ENCODE measurements at places on chromosomes 2 and 18.

GRCh38 chr18:74456349-74457042, 612 bp downstream of the DIPK1C start:
- DNase-seq = no peak

DNA sequence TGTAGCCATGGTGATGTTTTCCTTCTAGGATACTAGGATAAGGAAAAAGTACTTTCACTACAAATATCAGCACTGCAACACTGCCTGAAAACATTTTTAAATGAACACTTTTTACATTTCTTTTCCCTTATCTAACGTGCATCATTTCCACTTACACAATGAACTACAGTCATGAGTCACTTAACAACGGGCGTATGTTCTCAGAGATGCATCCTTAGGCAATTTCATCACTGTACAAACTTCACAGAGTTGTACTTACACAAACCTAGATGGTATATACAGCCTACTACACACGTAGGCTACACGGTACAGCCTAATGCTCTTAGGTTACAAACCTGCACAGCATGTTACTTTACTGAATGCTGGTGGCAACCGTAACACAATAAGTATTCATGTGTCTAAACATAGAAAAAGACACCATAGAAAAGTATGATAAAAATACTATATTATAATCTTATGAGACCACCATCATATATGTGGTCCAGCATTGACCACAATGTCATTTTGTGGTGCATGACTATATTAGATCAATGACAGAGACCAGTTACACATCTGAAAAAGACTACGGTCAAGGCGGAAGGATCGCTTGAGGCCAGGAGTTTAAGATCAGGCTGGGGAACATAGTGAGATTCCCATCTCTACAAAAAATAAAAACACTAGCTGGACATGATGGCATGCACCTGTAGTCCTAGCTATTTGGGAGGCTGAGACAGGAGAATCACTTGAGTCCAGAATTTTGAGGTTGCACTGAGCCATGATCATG, 39.8 kb downstream of the WDR33 start:
- DNase-seq = no peak

DNA sequence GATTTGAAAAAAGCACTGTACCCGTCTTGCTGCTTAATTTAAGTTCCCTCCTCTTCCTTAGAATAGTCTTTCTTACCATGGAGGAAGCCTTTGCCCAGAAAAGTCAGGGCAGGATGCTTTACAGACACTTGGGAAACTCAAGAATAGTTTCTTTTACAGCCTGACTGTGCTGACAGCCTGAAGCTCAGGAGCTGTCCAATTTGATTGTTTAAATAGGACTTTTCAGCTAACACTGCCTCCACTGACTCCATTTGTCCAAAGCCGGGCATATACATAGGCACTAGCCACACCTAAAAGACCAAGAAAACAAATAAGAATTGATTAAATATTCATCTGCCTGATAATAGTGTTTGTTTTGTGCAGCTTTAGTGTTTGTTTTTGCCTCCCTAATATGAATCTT, 110.9 kb upstream of the L3MBTL4 start:
- no peak for DNase-seq

GRCh38 chr2:101359410-101359954, 27.8 kb downstream of the CREG2 start:
- DNase-seq = no peak

DNA sequence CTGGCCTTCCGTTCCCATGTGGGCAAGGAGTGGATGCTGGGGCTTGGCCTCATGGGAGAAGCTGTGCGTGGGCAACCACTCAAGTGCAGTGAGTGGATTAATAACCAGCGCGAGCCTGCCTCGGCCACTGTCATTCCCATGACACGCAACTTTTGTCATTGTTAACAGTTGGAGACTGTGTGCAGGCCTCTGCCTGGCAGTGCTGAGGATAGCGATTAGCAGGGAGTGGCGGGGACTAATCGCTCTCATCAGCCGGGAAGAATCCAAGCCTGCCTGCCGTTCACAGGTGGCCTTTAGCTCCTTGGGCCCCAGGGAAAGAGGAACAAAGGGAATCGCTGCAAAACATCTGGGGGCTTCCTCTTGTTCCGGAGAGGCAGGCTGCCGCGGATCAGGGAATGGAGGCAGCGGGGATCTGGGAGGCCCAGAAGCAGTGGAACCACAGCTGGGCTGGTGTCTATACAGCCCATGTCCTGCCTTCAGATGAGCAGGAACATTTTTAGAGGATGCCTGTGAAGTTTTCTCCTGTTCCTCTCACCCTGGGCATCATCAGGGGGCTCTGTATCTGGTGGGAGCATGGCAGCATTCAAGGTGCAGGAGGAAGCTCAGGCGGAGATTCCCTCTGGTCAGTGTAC, 53.8 kb downstream of the CTIF start:
- no peak for DNase-seq

DNA sequence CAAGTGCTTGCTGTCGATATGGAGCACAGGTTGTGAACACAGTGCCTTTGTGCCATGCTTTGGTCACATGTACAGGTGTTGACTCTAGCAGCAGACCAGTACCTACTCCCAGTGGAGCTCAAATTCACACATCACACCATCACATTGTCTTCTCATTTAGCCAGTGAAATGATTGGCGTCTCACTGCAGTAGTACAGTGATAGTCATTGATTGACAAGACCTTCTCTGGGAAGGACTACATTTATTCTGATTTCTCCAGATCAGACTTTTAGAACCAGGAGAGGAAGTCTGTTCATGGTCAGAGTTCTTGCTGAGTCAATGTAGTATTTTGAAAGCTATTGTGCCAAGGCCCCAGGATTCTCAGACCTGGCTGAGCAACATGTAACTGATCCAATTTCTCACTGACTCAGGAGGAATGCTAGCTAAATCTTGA, 75.2 kb downstream of the FMNL2 start:
- no peak for DNase-seq

GRCh38 chr2:112020561-112020960, 34.5 kb upstream of the TMEM87B start:
- no peak for DNase-seq

DNA sequence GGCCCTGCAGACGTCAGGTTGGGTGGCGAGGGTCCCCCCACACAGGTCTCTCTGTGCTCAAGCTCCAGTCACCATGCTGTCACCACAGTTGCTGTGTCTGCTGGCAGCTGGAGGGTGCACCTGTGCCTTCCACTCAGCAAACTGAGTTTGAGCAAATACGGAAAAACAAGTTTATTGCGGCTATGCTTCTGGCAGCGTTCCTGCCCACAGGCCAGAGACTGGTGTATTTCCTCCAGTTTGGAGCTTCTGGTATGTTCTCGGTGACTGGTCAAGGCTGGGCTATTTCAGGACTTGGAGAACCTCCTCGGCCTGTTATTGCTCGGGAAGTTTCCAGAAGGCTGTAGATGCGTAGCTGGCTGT, 132.6 kb downstream of the SEPTIN10 start:
- no peak for DNase-seq

- DNase-seq = no peak
Observed at GRCh38 chr2:64795024-64795592, 141.4 kb upstream of the SERTAD2 start.

GRCh38 chr2:235216901-235217300, 265.1 kb downstream of the SH3BP4 start:
- no peak for DNase-seq

DNA sequence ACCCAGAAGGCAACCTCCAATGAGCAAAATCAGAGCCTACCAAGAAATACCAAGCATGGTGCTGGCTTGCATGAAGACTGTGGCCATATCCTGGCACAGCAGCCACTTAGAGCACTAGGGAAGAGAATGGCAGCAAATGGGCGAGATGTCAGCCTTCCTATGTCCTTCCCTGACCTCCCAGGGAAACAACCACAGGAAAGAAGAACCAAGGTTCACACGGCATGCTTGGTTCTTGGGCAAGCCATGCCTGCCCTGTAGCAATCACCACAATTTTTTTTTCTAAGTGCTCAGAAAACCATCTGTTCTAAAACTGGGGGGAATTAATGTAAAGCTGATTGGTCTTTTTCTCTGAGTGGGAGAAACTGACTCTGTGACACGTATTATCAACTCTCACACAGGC, 27.8 kb downstream of the GALNT14 start:
- DNase-seq = no peak

- DNase-seq = no peak
Observed at GRCh38 chr2:42742740-42743658, 20.9 kb downstream of the OXER1 start.

DNA sequence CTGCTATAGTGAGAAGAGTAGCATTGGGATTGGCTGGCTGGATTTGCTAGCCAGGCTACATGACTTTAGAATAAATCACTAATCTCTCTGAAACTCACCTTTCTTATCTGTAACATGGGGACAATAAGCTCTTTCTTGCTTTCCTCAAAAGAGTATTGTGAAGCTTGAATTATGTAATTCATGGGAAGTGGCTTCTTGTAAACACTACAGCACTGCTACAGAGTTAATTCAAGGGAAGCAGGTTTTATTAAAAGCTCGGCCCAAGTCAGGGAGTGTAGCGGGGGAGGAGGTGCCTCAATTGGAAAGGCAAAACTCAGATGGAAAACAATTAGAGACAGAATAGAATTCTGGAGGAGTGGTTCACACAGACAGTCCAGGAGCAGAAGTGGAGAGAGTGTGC, 100.9 kb upstream of the CELF4 start:
- DNase-seq = no peak

- DNase-seq = no peak
Observed at GRCh38 chr2:201618744-201619662, 24.3 kb downstream of the TMEM237 start.

- DNase-seq = no peak
Observed at GRCh38 chr2:74756356-74756890, 77.5 kb upstream of the HK2 start.

DNA sequence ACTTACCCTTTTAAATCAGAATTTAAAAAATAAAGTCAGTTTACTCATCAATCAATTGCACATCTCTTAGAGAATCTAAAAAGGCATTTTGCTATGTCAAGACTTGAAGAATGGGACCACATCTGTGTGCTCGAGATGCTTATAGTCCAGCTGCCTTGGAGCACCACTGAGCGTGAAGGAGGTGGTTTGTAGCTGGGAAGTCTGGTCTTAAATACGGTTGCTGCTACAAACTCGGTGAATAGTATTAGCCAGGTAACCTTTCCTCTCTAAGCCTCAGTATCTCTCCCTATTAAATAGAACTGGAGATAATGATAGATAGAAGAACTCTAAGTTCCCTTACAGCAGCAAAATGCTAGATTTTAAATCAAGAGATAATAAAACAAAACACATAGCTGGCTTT, 289.7 kb downstream of the TRIB2 start:
- DNase-seq = no peak
